ENCODE measurements at places on chromosomes 2 and 18. TPM values are rescaled to one million over a fixed set of nuclear protein-coding genes. Genes with fewer than 3 reads are reported as not detected.

DNA sequence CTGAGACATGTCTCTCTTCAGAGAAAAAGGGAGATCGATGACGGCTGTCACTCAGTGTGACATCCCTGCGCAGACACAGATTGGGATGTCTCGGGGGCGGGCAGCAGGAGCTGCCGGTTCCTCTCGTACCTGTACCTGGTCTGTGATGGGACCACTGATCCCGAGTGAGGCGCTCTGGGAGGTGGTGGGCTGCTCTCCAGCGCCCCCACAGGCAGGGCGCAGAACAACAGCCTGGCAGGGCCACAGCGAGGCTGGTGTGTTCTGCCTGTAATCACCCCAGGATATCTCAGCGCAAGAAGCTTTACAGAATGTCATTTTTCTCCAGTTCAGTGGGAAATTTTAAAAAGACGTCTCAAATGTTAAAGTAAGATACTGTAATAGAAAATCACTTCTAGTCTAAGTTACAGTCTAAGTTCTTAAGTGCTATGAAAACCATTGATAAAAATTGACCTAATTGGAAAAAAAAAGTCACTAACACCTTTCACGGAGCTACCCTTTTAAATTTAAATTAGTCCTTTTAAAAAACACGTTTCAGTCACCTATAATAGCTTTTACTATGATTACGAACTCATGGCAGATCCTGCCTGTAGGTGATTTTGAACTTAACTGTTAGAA, 189.8 kb downstream of the SNTG2 start:
- DNase-seq, result peak; percentile 58

DNA sequence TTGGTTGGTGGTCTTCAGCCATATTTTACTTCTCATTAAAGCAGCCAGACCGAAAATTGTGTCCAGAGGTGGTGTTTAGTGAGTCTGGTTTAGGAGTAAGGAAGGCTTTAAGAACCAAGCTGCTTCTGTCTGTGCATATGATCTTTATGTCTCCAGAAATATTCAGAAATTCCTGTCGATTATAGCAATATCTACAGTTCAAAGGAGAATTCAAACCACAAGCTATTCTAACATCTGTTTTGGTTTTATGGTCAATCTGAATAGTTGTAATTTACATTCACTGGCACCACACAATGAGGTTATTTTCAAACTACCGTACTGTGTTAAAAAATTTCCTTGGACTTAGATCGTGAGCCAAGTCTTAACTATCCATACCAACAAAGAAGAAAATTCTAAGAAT, 11.3 kb downstream of the UPP2 start:
- no peak for DNase-seq

- DNase-seq, result no peak
Observed at GRCh38 chr2:44972771-44973535, 31.5 kb downstream of the SIX3 start.

- no peak for DNase-seq
Observed at GRCh38 chr2:233999182-233999581, 51.3 kb upstream of the SPP2 start.

- DNase-seq, result peak; percentile 76
Observed at GRCh38 chr2:10407841-10408648, 40.1 kb downstream of the ODC1 start.

GRCh38 chr2:142834021-142834420, 43.4 kb upstream of the KYNU start:
- peak; percentile 13 for DNase-seq

DNA sequence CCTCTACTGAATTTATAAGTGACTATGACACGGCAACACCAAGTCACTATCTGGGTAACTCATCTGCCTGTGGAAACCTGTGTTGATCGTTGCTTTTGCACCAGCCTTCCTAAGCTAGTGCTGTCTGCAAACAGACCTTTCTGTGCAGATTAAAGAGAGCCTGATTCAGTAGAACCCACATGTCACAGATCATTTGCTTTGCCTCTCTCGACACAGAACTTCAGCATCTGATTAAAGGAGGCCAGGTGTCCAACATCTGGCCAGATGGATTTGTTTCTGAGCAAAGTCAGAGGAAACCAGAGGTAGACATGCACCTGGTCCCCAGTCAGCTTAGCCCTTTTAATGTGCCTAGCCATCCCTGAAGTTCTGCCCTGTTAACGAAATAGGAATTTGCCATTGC, 15.0 kb upstream of the TTR start:
- DNase-seq, result no peak

The LINC00305 gene
- not detected for total RNA-seq

GRCh38 chr2:18626256-18626668, 36.9 kb upstream of the NT5C1B start:
- no peak for DNase-seq

GRCh38 chr2:63977904-63978303, 41.3 kb downstream of the VPS54 start:
- DNase-seq, result no peak

- DNase-seq, result no peak
Observed at GRCh38 chr18:49804096-49804495, 9.2 kb downstream of the ACAA2 start.

DNA sequence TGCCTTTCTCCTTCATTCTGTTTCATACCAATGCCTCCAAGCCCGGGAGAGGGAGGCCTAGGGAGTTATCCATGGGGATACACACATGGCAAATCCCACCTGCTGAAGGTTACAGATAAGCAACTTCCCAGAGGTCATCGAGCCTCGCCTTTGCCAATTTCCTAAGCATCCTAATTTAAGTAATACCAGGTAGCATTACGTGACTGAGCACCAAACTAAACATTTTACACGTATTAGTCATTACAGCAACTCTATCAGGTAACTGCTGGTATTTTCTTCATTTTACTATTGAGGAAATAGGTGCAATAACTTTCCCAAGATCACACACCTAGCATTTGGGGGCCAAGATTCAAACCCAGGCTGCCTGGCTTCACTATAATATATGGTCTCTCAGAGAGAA, 30.1 kb upstream of the BZW1 start:
- no peak for DNase-seq

DNA sequence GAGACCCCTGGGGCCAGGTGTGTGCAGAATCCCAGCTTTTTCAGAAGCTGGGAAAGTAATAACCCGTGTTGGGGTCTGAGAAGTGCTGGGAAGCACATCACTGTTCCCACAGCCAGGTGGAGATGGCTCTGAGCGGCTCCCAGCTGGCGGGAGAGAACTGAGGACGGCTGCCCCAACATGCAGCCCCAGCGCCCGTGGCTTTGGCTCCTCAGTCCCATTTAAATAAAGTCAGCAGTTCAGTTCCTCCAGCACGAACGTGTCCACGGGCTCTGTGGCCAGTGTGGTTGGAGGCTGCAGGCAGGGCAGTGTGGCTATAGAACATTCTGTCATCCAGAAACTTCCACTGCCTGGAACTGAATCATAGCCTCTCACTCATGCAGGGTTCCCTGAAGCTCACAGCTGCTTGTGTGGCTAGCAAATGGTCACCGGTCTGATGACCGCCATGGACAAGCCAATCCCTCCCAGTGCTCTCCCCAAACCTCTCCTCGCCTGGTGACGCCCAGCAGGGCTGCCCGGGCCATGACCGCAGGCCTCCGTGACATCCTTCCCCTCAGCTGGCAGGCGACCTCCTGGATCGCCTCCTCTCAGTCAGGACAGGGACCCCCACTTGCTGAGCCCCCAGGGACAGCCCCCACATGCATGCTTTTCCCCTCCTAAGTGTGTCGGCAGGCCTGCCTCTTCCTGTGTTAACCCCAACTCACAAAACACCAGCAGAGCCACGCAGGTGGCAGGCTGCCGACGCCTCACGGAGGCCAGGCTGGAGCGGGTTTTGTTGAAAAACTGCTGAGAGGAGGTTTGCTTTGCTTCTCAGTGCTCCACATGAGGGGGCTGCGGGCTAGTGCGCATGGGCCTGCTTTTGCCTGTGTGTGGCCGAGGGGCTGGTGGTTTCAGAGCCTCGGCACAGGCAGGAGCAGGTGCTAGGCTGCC, 1.3 kb downstream of the RTP5 start:
- DNase-seq, result no peak

DNA sequence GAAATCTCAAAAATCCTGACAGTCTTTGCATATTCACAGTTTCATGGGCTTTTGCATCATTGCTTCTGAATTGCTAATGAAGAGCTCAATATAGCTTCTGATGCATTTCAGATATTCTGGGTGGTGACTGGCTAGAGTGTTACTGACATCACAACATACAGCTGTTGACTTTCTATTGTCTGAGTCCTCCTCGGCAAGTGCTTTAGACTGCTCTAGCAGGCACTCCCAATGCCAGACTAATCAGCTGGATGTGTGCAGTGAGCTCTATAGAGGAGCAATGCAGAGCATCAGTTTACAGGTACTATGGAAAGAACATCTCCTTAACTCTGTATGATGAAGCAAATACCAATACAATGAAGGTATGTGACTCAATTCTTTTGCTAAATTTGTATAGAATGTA, 54.9 kb downstream of the R3HDM1 start:
- DNase-seq, result no peak

The GBX2 gene
- total RNA-seq, result not detected

DNA sequence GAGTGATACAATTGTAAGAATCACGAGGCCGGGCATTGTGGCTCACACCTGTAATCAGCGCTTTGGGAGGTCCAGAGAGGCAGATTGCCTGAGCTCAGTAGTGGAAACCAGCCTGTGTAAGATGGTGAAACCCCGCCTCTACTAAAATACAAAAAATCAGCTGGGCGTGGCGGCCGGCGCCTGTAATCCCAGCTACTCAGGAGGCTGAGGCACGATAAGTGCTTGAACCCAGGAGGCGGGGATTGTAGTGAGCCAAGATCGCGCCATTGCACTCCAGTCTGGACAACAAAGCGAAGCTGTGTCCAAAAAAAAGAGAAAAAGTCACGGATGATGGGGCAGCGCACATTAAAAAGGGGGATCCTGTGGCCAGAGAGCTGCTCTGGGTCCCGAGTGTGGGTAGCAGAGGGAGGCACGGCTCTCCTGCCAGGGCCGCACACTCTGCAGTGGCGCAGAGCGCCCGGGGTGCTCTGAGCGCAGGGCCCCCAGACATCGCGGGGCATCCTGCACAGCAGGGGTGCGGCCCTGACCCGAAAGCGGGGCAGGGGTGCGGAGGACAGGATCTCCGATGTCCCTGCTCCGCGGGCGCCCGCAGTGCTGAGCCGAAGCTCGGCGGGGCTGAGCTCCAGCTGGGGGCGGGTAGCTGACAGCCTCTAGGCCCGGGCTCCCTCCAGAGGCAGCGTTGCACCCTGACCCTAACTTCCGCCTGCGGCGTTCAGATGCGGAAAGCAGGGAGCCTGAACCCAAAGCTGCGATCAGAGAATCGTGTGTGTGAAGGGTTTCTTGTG, 30.4 kb upstream of the RAB6D start:
- no peak for DNase-seq

DNA sequence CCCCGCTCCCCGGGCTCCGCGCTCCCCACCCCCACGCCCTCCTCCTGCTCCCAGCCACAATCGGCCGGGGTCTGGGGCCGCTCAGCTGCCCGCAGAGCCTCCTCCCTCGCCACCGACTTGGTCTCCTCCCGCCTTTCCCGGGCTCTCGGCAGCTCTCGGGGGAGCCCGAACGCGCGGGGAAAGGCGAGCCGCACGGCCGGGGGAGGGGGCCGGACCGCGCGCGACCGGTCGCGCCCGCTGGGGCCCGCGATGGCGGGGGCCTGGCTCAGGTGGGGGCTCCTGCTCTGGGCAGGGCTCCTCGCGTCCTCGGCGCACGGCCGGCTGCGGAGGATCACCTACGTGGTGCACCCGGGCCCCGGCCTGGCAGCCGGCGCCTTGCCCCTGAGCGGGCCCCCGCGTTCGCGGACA, 327 bp downstream of the LTBP1 start:
- no peak for DNase-seq

DNA sequence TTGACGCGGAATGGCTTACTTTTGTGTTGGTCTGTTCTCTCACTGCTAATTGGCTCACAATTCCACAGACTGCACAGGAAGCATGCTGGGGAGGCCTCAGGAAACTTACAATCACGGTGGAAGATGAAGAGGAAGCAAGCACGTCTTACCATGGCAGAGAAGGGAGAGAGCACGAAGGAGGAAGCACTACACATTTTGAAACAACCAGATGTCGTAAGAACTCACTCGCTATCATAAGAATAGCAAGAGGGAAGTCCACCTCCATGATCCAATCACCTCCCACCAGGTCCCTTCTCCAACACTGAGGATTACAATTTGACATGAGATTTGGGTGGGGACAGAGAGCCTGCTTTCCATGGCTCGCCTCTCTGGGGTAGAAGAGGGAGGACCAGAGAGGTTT, 106.2 kb downstream of the KCNF1 start:
- no peak for DNase-seq

DNA sequence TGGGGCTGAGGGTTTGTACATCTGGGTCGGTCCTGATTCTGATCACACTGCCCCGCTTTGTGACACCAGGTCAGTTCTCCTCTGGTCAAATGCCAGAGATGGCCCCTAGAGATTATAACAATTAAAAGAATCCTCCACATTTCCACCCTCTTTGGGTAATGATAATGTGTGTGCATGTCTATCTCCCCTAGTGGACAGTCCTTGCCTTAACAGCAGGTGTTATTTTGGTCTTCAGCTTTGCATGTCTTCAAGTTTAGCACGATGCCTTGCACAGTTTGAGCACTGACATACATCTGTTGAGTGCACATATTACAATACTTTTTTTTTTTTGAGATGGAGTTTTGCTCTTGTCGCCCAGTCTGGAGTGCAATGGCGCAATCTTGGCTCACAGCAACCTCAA, 25.7 kb upstream of the COX7A2L start:
- DNase-seq, result peak; percentile 9

- DNase-seq, result no peak
Observed at GRCh38 chr2:212891580-212891979, 259.8 kb downstream of the IKZF2 start.

The PRSS56 gene
- total RNA-seq, result not detected

- no peak for DNase-seq
Observed at GRCh38 chr18:79413901-79414300, 18.2 kb downstream of the NFATC1 start.

The SP5 gene
- total RNA-seq, result 12.8 TPM

DNA sequence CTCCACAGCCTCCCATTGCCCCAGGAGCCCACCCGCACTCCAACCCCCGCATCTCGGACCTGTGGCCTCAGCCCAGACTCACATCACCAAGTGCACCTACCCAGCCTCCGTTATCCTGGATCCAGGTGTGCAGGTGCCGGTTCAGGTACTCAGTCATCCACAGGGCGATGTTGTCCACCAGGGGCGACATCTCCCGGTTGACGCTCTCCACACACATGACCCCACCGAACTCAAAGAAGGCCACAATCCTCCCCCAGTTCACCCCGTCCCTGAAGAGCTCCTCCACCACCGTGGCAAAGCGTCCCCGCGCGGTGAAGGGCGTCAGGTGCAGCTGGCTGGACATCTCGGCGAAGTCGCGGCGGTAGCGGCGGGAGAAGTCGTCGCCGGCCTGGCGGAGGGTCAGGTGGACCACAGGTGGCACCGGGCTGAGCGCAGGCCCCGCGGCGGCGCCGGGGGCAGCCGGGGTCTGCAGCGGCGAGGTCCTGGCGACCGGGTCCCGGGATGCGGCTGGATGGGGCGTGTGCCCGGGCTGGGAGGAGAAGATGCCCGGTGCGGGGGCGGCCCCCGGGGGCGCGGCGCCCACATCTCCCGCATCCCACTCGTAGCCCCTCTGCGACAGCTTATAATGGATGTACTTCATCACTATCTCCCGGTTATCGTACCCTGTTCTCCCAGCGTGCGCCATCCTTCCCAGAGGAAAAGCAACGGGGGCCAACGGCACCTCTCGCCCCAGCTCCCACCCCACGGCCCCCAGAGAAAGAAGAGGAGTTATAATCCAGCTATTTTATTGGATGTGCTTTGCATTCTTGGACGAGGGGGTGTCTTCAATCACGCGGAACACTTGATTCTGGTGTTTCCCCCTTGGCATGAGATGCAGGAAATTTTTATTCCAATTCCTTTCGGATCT, 1.3 kb downstream of the BCL2 start:
- no peak for DNase-seq
